ENCODE measurements at places on chromosomes 1 and 21.
A peak's percentile ranks its signal among the peaks of the same experiment; 100 is the strongest.

GRCh38 chr1:106924360-106924759 is 132.1 kb upstream of the PRMT6 start:
- no peak for DNase-seq

GRCh38 chr1:112674986-112675727 is 698 bp downstream of the MOV10 start:
- peak; percentile 33 for DNase-seq

GRCh38 chr1:50368179-50369007 is 54.9 kb downstream of the DMRTA2 start:
- DNase-seq = peak; percentile 46

DNA sequence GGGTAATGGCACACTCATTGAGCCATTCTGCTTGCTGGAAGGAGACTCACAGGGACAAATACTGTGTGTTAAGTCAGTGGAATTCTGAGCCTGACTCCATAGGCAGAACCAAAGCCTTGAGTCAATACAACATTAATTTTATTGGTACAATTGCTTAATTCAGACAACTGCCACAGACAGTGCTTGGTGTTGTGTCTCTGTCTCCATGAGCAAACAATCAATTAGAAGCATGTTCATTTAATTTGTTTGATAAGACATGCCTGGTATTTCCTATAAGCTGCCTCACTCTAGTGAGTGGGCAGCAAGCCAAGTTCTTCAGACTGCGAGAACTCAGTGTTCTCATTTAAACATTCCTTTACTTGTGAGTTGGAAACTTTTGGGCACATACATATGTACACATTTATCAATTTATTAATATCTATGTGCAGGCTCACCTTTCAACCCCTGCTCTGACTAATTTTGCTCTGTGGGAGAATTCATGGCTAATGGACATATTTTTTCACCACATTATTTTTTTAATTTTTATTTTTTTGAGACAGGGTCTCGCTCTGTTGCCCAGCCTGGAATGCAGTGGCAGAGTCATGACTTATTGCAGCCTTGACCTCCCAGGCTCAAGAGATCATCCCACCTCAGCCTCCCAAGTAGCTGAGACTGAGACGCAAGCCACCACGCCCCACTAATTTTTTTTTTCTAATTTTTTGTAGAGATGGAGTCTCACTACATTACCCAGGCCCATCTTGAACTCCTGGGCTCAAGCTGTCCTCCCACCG is 4.5 kb upstream of the SRSF10 start:
- DNase-seq = no peak

DNA sequence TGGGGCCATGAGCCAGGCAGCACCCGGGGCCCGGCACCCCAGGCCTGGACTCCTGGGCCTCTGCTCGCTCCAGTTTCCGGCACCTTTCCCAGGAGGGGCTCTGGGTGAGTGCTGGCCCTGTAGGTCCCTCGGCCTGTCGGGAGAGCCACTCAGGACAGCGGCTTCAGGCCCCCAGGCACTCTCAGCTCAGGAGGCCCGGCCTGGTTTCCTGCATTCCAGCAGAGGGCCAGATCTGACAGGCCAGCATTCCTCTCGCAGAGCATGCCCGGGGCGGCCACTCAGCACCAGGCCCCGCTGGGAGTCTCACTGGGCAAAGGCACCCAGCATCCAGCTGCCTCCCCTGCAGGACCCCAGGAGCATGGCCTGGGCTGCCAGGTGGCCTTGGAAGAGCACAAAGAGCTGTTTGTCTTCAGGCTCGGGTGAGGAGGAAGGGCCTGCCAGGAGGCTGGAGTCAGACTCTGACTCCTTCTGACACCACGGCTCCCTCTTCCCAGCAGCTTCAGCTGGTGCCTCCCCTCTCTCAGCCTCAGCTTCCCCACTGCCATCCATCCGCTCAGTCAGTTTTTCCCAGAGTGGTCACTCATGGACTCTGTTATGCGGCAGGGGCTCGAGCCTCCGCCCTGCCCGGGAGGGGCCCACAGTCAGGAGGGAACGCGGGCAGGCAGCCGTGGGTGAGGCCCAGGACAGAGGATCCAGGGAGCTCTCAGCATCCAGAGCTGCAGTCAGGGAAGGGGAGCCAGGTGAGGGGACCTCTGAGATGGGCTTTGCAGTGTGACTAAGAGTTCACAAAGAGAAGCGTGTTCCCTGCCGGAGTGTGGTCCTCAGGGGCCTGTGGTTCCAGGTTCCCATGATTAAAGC is 51.7 kb downstream of the WNT9A start:
- no peak for DNase-seq

GRCh38 chr21:35237287-35237686 is 188.2 kb upstream of the RUNX1 start:
- DNase-seq = no peak

GRCh38 chr21:14964621-14965020 is 100.2 kb downstream of the NRIP1 start:
- no peak for DNase-seq

DNA sequence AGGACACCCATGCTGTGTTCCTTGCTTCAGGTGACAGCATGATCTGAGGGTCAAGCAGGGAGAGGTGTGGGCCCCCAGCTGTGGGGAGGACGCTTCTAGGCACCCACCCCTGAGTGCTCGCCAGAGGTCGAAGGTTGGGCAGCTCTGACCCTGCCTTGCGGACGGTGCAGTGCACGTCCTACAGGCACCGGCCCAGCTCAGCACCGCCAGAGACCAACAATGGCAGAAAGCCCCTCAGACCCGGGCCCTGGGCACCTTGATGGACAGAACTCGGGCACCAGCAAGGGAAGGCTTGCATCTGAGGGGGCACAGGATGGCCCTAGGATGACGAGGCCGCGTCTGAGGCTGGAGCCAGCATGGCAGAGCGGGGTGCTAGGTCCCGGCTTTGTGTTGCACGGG is 24.7 kb downstream of the NADK start:
- DNase-seq = no peak

- no peak for DNase-seq
These were observed 94.8 kb downstream of the TGFBR3 start for GRCh38 chr1:91791103-91791502.

- DNase-seq = peak; percentile 84
These were observed 17.7 kb downstream of the TINAGL1 start for GRCh38 chr1:31593770-31594632.

DNA sequence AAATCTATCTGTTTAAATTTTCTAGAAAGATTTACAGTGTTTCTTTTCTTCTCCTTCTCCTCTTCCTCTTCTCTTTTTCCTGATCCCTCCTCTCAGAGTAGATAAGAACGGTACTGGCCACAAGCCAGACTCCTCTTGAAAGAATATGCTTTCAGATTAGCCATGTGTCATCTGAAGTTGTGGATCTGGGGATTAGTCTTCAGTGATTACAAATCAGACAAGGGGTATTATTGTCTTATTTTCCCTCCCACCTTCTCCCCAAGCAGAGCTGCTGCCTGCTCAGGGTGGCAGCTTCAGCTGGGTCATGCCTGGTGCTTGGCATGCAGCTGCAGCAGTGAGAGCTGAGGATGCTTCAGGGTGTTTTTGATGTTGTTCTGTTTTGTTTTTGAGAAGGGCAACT is 42.7 kb downstream of the SGIP1 start:
- DNase-seq = no peak

GRCh38 chr1:99193431-99193830 is 70.9 kb upstream of the PLPPR4 start:
- DNase-seq = no peak

GRCh38 chr1:75870951-75871350 is 61.3 kb downstream of the ASB17 start:
- no peak for DNase-seq

DNA sequence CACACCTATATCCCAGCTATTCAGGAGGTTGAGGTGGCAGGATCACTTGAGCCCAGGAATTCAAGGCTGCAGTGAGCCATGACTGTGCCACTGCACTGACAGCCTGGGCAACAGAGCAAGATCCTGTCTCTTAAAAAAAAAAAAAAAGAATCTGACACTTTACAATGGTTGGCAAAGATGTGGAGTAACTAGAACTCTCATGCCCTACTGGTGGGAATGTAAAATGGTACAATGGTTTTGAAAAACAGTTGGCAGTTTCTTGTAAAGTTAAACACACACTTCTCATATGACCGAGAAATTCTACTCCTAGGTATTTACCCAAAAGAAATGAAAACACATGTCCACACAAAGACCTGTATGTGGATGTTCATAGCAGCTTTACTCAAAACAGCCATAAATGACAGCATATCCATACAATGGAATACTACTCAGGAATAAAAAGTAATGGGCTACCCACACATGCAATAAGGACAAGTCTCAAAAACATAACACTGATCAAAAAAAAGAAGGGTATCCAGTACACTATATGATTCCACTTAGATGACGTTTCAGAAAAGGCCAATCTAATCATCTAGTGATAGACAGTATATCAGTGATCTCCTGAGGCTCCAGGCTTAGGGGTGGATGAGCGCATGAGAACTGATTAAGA is 58.1 kb downstream of the HLCS start:
- no peak for DNase-seq

DNA sequence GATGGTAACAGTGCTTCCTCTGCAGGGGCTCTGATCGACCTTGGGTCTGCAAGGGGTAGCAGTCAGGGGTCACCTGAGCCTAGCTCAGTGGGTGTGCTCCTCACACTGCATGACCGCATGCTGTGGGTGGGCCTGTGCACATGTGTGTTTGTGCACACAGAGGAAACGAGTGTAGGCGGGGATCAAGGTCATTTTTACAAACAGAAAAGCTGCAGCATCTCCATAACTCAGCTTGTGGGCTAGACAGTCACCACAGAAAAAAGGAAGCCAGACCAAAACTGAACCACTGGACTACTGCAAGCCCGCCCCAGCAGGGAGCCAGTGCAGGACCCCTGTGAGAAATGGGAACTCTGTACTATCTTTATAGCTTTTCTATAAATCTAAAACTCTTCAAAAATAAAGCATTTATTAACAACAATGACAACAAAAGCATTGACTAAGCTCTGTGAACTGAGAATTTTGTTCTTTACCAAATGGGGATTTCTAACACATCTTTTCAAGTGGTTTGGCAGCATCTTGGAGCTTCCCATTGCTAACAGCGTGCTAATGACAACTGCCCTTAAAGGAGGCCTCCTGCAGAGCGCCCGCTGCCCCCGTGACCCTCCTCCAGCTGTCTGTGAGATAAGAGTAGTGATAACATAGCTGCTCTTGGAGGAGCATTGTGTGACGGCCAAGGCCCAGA is 19.9 kb upstream of the NEK2 start:
- peak; percentile 19 for DNase-seq

GRCh38 chr1:231159963-231160761 is 1.7 kb upstream of the TRIM67 start:
- DNase-seq = no peak

DNA sequence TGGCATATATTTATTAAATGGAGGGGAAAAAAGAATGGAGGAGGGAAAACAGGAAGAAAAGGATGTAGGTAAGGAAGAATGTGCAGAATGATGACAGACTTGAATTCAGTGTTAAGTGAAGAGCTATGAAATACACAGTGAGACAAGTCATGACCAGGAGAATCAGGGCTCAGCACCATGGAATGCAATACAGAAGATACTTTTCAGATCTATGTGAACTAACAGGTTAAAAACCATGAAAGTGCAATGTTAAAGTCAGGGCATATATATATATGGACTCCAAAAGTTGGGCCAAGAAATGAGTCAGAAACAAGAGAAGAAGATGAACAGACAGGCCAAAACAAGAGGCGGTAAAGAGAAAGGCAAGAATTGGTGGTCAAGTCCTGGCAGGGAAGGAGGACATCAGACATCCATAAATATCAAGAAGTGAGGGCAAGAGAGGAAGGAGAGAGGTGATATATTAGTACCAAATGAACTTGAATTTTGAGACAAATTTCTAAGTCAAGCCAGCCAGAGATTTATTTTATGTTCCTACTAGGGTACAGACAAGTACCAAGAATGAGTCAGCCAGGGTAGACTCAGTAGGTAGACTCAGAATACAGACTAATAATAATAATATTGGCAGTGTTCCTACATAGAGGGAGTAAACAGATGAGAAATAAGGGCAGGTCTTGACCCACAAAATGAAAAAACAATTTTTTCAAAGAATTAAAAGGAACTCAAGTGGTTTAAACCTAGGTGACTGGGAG is 39.5 kb upstream of the MCOLN3 start:
- no peak for DNase-seq

DNA sequence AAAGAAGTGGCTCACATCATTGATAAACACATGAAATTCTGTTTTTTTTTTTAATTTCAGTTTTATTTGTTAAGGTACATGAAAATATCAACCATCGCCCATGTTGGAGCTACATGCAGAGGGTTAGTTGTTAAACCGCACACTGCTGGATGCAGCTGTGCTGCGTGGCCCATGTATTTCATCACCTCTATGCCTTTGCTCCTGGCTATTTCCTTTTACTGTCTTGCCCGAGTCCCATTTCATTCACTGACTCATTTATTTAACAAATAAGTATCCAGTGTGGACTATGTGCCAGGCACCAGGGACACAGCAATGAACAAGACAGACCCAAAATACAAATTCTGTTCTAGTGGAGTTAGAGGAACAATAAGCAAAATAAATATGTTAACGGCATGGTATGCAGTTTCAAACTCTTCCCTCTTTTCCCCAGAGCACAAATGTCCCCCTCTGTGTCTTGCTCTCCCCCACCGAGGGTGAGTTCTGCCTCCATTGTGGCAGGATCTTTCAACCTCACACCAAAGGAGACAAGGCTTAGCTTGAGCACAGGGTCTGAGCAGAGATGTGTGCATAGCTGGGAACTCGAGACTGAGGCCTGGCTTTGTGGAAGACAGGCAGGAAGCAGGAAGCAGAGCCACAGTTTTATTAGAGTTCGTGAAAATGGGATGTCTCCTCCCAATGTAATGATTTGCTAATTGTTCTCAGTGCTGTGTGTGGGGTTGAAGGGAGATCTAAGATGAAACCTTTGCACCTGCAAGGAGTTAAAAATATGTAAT is 44.6 kb downstream of the MAN1C1 start:
- no peak for DNase-seq

GRCh38 chr1:197126691-197127090 is 19.8 kb downstream of the ASPM start:
- no peak for DNase-seq

- peak; percentile 51 for DNase-seq
These were observed 6.7 kb upstream of the LGALS8 start for GRCh38 chr1:236516929-236517704.

All from activated CD4-positive, alpha-beta T cell treated with anti-CD3 and anti-CD28 coated beads, Interleukin-2, Interleukin-6, amounts not matched to agents 100 ng/mL and 50 ng/mL, durations not matched to agents 16 hours and 8 hours (primary cell).